Neural crest cell (in vitro differentiated cells): ENCODE measurements at places on chromosomes 13 and 19.
A peak's percentile ranks its signal among the peaks of the same experiment; 100 is the strongest.

GRCh38 chr13:90355162-90355751, 992.2 kb upstream of the MIR17HG start:
- no peak for DNase-seq

- no peak for DNase-seq
These were observed 254.2 kb upstream of the ZNF507 start for GRCh38 chr19:32091241-32091640.

- DNase-seq: peak; percentile 98
These were observed at the start of gene NDUFA13 for GRCh38 chr19:19515642-19516519. TSS of gene NDUFA13 (plus strand) at chr19:19516225. CDS start at chr19:19516239, 14 bp downstream.

DNA sequence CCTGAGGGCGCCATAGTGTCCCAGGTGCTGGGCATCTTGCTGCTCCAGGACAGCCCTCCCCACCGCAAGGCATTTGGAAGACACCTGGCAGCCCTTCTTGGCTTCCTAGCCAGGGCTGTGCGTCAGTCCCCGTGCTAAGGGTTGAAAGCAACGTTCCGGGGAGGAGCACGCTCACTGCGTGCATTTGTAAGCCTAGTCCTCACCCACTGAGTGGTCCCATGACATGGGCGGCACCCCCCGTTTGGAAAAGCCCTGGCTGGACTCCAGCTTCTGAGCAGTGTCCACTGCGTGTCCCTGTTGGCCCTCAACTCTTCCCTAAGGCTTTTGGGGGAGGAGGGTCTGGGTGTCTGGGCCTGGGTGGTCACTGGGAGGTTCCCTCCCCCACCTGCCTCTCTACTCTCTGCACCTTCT, 76.3 kb upstream of the GPR183 start:
- no peak for DNase-seq

DNA sequence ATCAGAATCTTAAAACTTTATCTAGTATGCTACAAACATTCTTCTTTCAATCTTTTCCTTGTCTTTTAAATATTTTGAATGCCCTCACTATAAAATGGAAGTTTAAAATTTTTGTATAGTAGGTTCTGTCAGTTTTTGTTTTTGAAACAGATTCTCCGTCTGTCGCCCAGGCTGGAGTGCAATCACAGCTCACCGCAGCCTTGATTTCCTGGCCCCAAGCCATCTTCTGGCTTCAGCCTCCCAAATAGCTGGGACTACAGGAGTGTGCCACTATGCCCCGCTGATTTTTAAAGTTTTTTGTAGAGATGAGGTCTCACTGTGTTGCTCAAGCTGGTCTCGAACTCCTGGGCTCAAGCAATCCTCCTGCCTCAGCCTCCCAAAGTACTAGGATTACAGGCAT, 20.7 kb downstream of the PHF11 start:
- no peak for DNase-seq

DNA sequence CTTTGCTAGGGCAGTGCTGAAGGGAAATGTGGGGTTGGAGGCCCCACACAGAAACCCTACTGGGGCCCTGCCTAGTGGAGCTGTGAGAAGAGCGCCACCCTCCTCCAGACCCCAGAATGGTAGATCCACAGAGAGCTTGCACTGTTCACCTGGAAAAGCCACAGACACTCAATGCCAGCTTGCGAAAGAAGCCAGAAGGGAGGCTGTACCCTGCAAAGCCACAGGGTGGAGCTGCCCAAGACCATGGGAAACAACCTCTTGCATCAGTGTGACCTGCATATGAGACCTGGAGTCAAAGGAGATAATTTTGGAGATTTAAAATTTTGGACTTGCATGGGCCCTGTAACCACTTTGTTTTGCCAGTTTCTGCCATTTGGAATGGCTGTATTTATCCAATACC, 615.4 kb upstream of the MIR17HG start:
- DNase-seq: no peak

- no peak for DNase-seq
These were observed 824.0 kb downstream of the PCDH9 start for GRCh38 chr13:66405908-66406802.

GRCh38 chr19:9940778-9941177, 4.5 kb upstream of the OLFM2 start:
- DNase-seq: no peak

- DNase-seq: peak; percentile 41
These were observed 479.1 kb upstream of the MIR17HG start for GRCh38 chr13:90868321-90868920.

GRCh38 chr13:78045916-78046315, 127.3 kb upstream of the EDNRB start:
- DNase-seq: no peak

- DNase-seq: no peak
These were observed 9.3 kb downstream of the EBPL start for GRCh38 chr13:49681842-49682435.

GRCh38 chr13:70430256-70430655, 322.0 kb upstream of the KLHL1 start:
- DNase-seq: no peak

- no peak for DNase-seq
These were observed 108.7 kb upstream of the UBL3 start for GRCh38 chr13:29959086-29959485.

DNA sequence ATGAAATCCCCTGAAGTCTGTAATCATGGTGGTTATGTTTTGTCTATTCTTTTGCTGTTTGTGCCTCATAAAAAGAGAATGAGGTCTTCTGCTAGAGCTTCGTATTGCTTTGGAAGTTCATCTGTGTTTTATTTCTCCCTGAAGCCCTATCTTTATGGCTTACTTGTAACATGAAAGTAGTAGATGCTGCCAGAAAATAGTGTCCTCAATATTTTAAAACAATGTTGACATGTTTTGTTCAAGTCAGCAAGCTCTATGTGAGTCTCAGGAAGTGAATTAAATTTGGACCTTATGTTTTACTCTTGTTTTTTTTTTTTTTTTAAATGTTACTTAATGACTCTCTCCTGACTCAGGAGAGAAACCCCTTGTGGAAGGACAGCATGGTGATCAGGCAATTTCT, 130.5 kb downstream of the B3GLCT start:
- no peak for DNase-seq

DNA sequence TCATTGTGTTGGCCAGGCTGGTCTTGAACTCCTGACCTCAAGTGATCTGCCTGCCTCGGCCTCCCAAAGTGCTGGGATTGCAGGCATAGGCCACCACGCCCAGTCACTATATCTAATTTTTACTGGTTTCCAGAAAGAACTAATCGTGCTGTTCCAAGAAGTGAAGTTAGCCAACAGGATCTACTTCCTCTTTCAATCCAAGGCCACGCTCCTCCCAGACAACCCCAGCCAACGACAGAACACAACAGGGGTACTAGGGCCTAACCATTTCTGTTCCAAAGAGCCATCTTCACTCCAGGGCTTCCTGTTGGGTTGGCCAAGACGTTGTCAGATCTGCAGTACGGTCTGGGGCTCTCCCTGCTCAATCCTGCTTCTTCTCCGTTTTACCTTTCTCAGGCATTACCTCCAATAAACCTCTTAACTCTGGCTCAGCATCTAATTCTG, 7.0 kb upstream of the LSM14A start:
- no peak for DNase-seq

DNA sequence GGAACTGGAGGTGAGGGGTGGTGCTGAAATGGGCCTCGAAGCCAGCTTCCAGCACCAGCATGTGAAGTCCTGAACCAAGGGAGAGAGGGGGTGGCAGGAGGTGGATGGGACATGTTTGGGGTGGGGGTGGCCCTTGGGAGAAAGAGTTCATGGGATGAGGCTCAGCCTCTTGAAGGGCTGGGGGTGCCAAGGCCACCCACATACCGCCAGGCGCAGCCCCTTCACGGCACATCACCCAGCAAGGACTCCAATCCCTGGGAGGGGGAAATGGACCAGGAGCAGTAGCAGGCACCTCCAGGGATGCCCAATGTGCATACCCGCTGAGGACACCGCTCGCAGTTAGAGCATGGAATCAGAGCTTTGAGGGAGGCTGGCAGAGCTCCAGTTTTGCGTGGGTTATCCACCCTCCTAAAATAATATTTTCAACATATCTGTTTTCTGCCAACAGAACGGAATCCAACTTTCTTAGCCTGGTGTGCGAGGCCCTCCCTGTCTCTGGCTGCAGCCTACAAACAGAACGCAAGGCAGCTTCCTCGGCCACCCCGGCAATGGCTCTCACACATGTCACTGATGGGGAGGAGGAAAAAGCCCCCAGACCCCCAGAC, 140.5 kb upstream of the VSTM2B start:
- no peak for DNase-seq

DNA sequence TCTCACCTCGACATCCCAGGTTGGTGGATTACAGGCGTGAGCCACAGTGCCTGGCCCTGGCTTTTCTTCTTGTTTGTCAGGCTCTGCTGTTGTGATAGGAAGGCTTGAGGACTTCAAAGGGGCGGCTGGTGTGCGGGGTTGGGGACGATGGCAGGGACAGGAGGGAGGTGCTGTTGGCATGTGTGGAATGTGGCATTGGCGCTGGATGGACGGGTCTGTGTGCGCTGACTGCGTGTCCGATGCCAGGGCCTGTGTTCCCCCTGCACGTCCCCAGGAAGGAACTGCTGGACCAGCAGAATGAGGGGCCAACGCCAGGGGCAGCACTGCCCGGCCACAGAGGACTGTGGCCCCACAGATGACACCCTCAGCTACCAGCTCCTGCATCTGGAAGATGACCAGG, 12.7 kb upstream of the PTBP1 start:
- DNase-seq: no peak

- no peak for DNase-seq
These were observed 214.4 kb downstream of the RAP2A start for GRCh38 chr13:97648171-97648880.

DNA sequence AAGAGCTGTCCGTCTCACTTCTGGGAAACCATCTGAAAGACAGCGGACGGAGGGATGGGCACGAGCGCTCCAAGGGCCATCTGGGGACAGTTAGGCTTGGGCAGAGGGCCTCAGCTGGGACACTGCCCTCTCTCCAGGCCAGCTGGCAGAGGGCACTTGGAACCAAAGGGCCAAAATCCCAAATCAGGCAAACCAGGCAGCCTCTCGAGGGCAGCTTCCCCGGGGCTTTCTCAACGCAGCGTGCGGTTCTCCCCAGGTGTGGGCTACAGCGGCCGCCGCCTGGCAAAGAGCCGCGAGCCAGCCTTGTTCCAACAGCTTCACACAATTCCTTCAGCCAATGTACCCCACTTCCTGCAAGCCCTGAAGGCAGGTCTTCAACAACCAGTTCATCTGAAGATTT, 5.0 kb downstream of the MLLT1 start:
- no peak for DNase-seq

GRCh38 chr13:110436276-110436675, 125.2 kb downstream of the RAB20 start:
- no peak for DNase-seq

DNA sequence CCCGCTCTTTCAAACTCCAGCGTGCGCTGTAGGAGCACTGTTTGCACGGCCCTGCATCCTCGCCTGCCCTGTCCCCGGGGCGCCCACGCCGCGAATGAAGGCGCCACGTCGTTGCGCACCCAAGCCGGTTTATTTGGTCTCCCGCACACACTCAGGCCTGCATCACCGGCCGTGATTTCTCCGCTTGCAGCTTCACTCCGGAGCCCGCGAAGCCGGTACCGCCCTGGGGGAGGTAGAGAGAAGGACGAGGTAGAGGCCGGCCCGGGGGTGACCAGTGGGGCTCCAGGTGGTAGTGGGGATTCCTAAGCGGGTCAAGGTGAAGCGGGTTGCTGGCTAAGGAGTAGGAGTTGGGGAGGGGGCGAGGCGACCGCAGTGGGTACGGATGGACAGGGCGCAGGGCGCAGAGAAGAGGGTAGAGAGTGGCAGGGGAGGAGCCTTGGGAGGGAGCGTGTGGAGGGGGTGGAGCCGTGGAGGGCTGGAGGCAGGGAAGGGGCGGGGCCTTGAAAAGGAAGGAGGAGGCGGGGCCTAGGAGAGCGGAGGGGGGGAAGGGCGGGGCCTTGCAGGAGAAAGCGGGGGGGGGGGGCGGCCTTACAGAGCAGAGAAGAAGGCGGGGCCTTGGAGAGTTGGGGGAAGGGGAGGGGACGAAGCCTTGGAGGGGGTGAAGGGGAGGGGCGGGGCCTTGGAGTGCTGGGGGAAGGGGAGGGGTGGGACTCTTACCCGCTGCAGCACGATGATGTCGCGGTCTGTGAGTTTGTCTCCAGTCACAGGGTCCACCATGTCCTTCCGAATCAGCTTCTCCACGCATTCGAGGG, 24.6 kb downstream of the NOSIP start:
- DNase-seq: peak; percentile 21

GRCh38 chr13:28531845-28532387, 37.0 kb upstream of the FLT1 start:
- DNase-seq: peak; percentile 2

DNA sequence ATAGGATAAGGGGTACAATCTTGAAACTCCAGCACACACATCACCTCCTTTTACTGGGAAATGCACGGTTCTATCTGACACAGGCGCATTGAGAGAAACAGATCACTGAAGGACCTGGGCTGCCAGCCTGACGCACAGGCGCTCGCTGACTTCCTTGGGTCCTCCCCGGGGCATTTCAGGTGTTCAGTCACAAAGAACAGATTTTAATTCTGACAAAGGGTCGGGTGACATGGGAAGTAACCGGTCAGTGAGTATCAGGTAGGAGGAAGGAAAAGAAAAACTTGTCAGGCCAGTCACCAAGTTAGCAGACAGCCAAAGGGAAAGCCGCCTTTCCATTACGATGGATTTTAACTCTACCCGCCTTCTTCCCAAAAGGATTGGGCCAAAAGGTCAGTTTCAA, 39.6 kb downstream of the INSR start:
- DNase-seq: no peak

DNA sequence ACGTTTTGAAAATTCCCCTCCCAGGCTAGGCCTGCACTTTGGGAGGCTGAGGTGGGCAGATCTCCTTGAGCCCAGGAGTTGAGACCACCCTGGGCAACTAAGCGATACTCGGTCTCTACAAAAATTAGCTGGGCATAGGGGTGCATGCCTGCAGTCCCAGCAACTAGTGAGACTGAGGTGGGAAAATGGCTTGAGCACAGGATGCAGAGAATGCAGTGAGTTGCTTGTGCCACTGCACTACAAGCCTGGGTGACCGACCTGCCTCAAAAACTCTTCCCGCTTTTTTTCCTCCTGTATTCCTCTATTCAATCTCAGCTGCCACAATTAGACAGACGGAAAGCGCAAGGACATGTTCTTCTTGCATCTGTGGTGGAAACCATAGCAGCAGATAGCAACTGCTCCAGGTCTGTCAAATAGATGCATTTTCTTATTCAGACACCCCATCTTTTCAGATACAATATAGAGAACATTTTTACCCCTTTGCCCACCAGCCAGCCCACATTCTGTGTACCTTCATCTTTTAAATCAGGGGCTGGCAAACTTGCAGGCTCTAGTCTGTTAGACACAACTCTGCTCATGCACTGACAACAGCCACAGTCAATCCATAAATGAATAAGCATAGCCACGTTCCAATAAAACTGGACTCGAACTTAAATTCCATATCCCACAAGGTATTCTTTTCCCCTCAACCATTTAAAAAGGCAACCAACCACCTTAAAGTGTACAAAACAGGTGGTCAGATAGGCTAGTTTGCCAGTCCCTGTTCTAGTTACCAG, 4.8 kb downstream of the TPT1 start:
- no peak for DNase-seq

DNA sequence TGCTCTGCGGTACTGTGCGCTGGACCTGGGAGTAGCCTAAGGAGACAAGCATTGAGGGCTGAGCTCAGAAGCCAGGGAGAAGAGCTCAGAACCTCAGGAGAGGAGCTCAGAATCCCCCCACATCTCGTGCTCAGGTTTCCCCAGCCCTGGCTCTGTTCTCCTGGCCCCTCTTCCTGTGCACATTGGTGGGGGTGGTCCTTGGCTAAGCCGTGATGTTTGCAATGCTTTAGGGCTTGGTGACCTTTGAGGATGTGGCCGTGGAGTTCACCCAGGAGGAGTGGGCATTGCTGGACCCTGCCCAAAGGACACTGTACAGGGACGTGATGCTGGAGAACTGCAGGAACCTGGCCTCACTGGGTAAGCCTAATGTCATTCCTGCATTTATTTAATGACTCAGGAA, 6.6 kb downstream of the ZNF557 start:
- no peak for DNase-seq

- DNase-seq: no peak
These were observed 407 bp upstream of the ZNF550 start for GRCh38 chr19:57560049-57560491.
